ENCODE measurements at places on chromosomes 2 and 18.

GRCh38 chr18:48811401-48811800 is 139.4 kb downstream of the SMAD7 start:
- no peak for DNase-seq

GRCh38 chr18:41075212-41075611 is 879.8 kb upstream of the PIK3C3 start:
- DNase-seq: no peak

DNA sequence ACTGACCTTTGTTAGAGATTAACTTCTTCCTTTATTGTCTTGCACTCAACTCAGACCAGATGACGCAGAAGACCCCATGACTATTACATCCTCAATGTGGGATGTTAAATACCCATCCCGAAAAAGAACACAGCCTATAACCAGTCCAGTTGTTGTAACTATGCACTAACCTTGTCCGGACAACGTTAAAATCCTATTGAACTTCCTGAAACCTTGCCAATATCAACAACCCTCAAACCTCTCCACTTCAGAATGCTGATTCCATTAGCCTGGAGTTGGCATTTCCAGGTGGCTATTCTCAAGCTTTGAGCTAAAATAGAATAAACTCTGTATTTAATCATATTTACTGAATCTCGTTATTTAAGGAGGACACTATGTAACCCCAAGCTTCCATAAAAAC is 13.6 kb downstream of the NMS start:
- DNase-seq: no peak

- no peak for DNase-seq
Observed at GRCh38 chr18:23879544-23879943, 135.0 kb upstream of the TTC39C start.

DNA sequence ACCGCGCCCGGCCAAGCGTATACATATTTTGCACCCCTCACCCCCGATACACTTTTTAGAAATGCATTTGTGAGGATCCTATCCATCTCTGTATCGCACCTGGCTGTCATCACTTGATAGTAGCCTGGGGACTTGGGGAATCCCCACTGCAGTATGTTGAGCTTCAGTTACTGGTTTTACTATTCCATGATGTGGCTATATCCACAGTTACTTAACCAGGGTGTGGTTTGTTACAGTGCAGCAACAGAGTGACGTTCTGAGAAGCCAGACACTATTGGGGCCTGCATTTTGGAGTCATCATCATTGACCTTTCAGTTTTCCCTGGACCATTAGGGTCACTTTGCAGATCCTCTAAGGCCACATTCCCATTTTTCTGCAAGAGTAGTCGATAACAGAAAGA is 212.7 kb downstream of the AGAP1 start:
- no peak for DNase-seq

GRCh38 chr2:228669690-228670089 is 488.2 kb upstream of the SPHKAP start:
- DNase-seq: no peak

GRCh38 chr2:104158191-104158590 is 695.7 kb upstream of the POU3F3 start:
- no peak for DNase-seq

- no peak for DNase-seq
Observed at GRCh38 chr18:62224229-62224628, 37.2 kb downstream of the RELCH start.

- DNase-seq: no peak
Observed at GRCh38 chr2:166451468-166451867, 42.6 kb downstream of the SCN7A start.

- no peak for DNase-seq
Observed at GRCh38 chr2:235223011-235223410, 270.8 kb upstream of the AGAP1 start.

DNA sequence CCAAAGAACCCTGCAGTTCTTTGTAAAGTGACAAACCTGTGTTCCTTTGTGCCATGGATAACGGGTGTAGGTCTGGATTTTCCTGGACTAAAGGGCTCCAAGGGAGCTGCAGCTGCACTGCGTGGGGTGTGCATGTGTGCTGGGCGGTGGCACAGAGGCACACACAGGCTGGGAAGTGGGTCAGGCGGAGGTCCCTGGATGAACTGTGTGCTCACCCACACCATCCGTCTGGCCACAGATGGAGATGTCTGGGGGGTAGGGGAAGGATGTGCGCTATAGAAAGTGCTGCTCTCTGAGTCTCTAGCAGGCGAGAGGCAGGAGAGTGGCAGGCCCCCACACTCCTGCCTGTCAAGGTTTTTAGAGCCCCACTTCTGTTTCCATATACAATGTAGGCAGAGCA is 137.2 kb downstream of the LOXHD1 start:
- DNase-seq: no peak

DNA sequence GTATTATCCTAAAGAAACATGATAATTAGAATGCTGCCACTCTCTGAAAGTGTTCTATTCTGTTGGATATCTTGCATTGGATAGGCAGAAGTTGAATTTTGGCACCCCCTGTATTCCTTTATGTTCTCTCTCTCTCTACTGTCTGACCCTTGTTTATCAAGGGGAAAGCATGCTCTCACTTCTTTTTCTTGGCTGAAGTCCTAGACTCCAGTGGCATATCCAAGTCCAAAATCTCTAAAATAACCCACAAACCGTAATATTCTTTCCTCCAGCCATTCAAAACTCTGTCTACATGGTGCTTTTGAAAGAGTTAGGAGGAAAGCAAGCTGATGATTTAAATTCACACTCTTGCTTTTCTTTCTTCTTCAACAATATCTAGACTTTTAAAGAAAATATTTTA is 669.7 kb downstream of the TDRD15 start:
- no peak for DNase-seq

DNA sequence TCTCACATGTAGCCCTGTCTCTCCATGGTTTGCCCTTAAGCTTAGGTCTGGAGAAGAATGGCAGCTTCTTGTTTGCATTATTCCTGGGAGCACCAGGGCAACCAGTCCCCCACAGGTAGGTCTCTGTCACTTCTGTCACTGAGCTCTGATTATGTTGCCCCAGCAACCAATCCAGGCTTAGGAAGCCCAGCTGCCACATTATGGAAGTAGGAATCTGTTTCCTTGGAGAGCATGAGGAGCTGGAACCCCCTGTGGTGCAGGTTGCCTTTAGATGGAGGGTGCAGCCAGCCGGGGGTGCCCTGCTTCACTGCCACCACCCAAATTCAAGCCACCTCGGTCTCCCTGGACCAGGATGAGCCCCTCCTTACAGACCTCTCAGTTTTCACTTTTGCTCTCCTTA is 4.8 kb downstream of the RESP18 start:
- no peak for DNase-seq

- no peak for DNase-seq
Observed at GRCh38 chr18:31492671-31493070, 5.3 kb upstream of the DSG2 start.

DNA sequence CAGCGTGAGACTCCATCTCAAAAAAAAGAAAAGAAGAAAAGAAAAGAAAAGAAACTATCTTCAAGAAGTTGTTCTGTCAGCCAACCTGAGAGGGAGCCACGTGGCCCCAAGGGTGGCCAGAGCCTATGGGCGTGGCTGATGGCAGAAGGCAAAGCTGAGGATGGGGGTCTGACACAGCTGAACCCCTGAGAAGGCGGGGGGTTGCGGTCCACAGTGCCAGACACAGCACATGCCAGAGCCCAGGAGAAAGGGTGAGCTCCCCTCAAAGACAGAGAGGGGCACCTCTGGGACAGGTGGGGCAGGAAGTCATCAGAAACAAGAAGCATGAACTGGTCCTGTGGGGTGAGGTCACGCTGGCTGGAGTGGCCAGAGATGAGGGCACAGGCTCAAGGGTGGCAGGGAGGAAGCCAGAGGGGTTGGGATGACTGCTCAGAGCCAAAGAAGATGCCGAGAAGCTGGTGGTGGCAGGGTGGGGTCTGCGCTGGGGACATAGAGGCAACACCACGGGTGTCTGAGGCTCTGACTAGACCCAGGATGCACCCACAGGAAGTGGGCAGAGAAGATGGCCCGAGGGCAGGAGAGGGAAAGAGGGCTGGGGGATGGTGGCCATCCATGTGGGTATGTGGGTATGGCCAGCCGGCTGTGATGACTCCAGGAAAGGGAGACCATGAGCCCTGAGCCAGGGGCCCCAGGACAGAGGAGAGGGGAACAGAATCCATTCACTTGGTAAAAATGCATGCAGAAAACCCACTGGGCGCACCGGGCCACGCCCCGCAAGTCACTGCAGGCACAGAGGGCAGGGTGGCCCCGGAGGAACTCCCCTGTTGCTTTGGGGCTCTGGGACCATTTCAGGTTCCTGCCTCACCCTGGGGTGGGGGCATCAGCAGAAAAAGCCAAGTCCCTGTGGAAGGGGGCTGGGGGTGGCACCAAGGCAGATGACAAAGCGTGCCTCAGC is 8.4 kb downstream of the KIF1A start:
- DNase-seq: no peak

DNA sequence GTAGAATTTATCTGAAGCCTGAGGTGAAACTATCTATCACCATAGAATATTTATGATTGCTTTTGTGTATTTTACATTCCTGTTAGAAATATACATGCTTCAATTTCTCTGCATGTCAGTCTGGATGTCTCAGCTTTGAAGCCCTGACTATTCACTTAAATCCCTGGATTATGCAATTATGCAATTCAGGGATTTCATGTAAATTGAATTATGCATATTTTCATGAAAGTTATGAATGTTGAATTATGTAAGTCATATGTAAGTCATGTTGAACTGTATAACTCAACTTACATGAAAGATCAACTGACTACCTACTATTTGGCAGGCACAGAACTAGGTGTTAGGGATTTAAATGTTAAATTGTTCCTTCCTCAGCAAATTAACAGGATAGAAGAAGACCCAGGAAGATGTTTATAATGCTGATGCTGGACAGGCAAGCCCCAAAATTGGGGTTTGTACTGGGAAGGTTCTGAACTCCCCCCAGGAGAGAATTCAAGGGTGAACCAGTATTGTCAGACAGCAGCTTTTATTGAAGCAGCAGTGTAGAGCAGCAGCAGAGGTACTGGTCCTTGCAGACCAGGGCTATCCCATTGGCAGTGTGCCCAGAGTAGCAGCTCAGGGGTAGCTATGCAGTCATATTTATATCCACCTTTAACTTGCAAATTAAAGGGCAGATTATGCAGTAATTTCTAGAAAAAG is 236.5 kb downstream of the ZNF804A start:
- DNase-seq: no peak

GRCh38 chr2:234514873-234515638 is 18.2 kb upstream of the ARL4C start:
- DNase-seq: no peak

GRCh38 chr2:118689874-118690273 is 157.6 kb downstream of the EN1 start:
- no peak for DNase-seq

DNA sequence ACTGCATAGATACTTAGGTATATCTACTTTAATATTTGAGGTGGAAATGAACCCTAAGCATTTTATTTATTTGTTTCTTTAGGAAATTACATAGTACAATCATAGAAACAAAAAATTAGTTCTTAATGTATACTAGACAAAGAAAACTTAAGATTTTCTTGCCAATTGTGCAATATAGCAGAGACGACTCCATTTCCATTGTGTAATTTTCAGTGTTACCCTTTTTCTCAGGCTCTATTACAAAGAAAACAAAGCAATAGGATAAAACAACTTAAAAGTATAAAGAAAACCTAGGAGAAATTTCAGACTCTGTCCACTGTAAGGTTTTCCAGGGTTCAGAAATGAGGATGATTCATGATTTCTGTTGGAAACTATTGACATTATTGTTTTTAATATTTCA is 89.0 kb upstream of the SERTAD2 start:
- no peak for DNase-seq

DNA sequence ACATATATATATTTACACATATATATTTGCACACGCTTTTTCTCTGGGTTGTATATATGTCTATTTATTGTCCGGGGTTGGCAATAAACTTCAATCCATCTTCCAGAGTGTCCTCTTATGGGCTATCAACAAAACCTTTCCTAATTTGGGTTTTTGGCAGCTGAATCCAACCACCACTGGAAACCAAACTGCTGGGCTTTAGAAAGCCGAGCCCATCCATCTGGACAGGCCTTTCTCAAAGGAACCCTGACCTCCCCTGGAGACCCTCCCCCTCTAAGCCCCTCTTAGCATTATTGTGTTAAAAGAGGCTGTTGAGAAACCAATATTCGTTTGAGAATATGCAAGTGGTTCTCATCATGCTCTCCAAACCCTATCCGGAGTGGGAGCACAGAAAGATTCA is 153.6 kb downstream of the NRP2 start:
- no peak for DNase-seq

- DNase-seq: no peak
Observed at GRCh38 chr2:238274152-238274865, 14.1 kb downstream of the PER2 start.

GRCh38 chr2:2834516-2835254 is 503.6 kb upstream of the MYT1L start:
- DNase-seq: no peak

- no peak for DNase-seq
Observed at GRCh38 chr2:159550231-159550630, 66.1 kb downstream of the BAZ2B start.

DNA sequence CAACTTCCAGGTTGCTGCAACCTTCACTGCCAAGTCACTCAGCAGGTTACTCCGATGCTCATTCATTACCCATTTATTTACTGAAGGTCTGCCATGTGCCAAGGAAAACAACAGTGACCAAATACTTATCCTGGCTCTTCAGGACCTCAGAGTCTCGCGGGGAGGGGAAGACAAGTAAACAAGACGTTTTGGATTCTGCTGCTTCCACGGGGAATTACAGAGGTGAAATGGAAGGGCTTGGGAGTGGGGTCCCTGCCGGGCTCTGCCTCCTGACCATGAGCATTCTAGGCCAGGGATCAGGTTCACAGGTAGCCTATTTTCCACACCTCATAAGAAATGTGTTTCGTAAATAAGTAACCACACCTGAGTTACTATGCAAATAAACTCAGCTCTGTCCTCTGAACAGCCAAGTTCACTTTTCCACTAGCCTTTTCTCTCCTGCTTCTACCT is 68.1 kb downstream of the CLHC1 start:
- no peak for DNase-seq
